ENCODE measurements at places on chromosomes 5 and 9.

DNA sequence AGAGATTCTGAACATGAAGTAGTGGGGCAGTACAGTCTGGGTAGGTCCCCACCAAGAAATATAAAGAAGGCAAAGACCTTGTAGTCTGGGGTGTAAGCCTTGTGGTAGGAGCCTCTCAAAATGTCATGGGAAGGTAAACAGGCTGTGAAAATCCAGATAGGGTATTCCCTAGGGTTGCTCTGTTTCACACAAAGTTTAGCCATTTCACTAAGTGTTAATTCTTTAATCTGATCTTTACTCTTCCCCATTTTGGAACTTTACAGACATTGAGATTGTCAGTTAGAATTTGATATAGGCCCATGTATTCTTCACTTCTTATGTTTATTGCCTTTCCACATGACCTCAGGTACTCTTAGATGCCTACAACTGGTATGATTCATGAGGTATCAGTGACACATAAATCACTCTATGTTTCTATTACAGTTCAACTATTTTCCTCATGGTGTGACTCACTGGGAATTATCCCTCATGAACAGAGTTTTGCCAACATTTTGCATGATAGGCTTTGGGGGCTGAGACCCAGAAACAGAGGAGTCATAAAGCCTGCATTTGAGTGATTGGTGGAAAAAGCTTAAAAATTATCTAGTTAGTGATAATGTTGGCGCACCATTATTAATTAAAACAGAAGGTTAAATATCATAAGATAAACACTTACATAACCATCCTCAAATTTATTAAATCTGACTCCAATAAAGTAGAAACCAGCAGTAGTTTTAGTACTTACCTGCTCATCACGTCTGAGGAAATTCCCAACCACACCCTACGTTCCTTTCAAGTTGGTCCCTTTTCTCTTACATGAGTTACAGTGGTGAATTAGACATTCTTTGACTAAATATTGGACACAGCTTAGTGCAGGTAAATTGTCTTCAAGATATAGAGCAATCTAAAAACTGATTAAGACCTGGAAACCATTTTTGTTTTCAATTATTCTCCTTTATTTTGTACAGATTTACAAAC lies 399.8 kb upstream of the MEF2C start:
- DNase-seq, result no peak

DNA sequence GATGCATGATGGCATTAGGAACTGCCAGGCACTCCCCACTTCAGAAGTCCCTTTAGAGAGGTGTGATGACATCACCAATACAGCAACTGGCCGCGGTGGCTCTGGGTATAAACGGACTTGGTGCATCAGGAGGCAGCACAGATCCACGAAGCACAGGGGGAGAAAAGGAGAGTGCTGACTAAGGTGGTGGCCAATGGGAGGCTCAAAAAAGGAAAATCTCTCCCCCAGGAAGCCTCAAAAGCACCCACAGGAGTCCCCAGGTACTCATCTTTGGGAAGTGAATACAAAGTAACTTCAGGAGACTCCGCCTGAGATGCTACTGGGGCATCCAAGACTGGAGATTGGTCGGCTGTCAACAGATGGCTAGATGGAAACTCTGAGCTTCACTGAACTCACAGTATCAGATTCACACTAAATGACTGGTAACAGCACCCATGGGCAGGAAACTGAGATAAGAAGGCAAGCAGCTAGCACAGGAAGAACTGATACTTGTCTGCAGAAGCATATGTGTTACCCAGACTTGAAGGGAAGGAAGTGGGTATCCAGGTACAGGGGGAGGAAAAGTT lies 7.6 kb downstream of the TTC39B start:
- DNase-seq, result no peak

DNA sequence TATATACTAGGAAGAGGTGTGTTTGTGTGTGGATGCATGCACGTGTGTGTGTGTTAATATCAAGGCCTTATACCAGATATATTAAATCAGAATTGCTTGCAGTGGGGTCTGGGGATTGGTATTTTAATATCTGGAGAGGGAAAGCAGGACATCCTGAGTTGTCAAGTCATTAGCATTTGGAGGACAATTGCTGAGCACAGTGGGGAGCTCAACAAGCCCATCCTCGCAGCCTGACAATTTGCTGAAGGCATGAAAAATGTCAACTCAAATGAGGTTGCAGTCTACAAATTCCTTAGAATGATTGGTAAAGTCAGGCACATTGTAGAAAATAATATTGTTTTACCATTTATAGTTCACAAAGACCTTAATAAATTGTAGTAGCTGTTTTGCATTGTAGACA lies 627.4 kb downstream of the LRRC70 start:
- DNase-seq, result no peak

GRCh38 chr5:64587370-64587769 lies 81.6 kb downstream of the RGS7BP start:
- no peak for DNase-seq

DNA sequence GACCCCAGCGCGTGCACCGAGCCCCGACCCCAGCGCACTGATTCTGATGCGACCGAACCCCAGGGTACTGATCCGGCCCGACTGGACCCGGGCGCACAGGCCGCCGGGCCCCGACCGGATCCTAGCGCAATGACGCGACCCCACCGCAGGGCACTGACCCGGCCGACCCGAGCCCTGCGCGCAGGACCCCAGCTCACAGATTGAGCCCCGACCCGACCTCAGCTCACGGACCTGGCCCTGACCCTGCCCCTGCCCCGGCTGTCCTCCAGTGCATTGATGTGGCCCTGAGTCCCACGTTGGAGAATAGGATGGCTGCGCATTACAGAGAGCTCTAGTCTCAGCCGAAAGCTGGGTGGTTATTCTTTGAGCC lies 438 bp downstream of the TRIP13 start:
- no peak for DNase-seq

- no peak for DNase-seq
These were observed 2.2 kb upstream of the CDX1 start for GRCh38 chr5:150164211-150164980.

DNA sequence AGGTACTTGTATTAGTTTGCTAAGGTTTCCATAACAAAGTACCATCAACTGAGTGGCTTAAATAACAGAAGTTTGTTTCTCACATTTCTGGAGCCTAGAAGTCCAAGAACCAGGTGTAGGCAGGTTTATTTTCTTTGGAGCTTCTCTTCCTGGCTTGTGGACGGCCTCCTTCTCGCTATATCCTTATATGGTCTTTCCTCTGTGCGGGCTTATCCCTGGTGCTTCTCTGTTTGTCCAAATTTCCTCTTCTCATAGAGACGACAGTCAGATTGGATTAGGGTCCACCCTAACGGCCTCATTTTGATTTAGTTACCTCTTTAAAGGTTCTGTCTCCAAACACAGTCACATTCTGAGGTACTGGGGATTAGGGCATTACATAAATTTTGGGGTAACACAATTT lies 88.3 kb downstream of the RMI1 start:
- DNase-seq, result no peak

DNA sequence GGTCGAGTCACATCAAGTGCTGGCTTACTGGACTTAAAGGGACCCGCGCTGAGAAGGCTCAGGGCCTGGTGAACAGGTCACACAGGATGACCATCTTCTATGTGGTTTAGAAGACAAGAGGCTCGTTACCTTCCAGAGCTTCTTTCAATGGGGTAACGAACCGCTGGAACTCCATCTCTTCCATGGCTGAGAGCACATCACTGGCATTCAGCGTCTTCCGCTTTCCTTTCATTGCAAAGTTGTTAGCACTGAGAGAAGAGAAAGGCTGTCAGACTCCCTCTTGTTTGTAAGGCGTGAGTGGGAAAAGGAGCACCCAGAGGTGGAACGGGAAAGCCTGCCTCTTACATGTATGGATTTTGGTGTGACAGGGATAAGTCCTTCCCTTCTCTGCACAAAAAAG lies 994 bp downstream of the POLE3 start:
- no peak for DNase-seq

GRCh38 chr5:139394123-139394653 lies 716 bp downstream of the PROB1 start:
- peak; percentile 77 for DNase-seq

GRCh38 chr5:2238732-2239131 lies 356.0 kb upstream of the IRX4 start:
- DNase-seq, result no peak

DNA sequence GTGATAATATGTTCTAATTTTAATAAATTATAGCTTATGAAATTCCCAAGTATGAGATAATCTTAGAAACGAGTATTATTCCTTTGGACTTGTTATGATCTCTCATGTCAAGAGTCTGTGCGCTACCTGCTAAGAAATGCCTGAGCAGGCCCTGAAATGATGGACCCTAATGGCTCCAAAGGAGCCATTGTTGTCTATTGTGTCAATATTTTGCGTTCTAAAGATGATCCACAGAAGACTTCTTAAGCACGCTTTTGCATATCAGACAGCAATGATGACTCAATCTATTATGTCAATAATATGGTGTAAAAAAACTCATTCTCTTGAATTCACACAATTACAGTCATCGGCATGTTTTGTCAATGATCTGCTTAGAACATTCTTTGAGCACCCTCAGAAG lies 306.1 kb downstream of the KIAA0825 start:
- no peak for DNase-seq

DNA sequence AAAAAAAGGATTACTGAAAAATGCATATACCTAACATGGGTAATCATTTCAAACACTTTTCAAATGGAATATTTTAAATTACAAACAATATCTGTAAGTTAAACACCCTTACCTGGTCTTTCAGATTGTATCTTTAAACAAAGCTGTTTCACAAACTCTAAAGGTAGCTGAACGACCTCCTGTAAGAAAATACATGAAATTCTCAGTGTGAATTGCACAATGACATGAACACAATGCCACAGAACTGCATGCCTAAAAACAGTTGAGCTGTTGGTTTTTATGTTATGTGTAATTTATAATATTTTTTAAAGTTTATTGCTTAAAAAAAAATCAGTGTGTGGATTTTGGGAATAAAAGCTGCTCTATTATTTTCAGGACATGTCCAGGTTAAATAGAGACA lies 17.5 kb downstream of the IPPK start:
- no peak for DNase-seq

DNA sequence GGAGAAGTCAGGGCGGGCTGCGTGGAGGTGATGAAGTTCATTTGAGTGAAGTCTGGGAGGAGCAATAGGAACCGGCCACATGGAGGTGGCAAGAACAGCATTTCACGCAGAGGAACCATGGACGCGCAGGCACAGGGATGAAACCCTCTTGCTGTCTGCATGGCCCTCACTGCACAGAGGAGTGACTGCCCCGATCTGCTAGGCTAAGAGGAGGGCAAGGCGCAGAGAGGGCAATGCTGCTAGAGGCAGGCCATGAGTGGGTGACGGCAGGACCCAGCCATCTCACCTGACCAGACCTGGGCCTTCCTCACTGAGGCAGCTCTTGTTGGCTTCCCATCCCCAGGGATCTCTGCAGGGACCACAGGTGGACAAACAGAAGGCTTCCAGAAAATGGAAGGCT lies 90.3 kb downstream of the BARX1 start:
- no peak for DNase-seq

GRCh38 chr9:84478996-84479395 lies 138.4 kb upstream of the SLC28A3 start:
- DNase-seq, result no peak

- peak; percentile 87 for DNase-seq
These were observed 137.9 kb upstream of the TRIM32 start for GRCh38 chr9:116549061-116549664.

DNA sequence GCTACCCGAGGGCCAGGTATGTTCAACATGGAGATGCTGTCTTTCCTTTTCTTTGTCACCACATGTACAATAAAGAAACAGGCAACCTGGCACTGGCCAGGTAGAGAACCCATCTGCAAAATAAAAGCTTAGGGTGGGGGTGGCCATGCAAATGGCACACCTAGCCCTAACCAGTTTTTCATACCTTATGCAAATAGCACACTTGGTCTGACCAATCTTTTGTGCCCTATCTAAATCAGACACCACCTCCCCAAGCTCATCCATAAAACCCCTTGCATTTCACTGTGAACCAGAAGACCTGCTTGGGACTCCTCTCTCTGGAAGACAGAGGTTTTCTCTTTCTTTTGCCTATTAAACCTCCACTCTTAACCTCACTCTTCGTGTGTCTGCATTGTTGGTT lies 33.9 kb downstream of the JAKMIP2 start:
- no peak for DNase-seq

- no peak for DNase-seq
These were observed 24.7 kb downstream of the DNAJA1 start for GRCh38 chr9:33049680-33050361.

DNA sequence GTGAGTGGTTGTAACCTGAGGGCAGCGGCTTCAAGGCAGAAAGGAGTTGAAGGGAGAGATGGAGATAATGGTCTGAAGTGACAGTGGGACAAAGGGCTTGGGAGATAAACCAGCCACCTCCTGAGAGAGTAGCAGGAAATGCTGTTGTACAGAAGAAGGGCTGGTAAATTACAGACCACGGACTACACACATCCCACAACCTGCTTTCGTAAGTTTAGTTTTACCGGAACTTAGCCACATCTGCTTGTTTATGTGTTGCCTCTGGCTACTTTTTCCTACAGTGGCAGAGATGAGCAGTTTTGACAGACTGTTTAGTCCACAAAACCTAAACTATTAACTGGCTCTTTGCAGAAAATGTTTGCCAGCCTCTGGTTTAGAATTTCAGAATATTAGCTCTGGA lies 269.5 kb downstream of the ARHGEF28 start:
- DNase-seq, result no peak

DNA sequence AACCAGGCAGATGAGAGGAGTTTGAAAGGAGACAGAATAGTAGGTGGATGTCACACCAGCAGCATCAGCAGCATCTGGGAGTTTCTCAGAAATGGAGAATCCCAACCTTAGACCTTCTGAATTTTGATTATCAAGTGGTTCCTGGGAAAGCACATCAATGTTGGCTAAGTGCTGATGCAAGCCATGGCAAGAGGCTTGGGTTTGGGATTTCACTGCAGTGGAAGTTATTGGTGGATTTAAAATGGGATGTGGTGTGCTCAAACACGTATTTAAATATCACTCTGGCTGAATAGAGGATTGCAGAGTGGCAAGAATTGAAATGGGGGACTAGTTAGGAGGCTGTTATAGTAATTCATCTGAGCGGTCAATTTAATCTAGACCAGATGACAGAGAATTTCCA lies 387.8 kb upstream of the WWC1 start:
- DNase-seq, result no peak

DNA sequence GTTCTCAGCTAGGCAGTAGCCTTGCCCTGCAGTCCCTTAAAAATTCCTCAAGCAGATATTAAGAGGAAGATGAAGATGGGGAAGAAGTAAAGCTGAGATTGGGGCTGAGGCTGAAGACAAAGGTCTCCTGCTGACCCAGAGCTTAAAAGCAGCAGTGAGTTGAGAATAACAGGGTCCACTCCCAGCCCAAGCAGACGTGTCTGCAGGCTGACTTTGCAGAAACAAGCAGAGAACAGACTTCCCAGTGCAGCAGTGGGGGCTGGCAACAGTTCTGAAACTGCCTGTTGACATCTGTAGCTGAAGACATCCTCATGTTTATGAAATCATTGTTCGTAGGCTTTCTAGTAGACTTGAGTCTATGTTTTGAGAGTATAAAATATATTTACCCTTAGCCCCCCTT lies 1.1 kb downstream of the CTXN3 start:
- no peak for DNase-seq

GRCh38 chr5:29005386-29005785 lies 1967.0 kb upstream of the CDH9 start:
- no peak for DNase-seq
